ENCODE measurements at places on chromosomes 6 and 20.

- H3K27me3 ChIP-seq: no peaks in the 10 kb centered on the region
- no peak for DNase-seq
- H3K36me3 ChIP-seq: no peaks in the 10 kb centered on the region
- no peak overlapping the region for H3K27ac ChIP-seq
- H3K4me1 ChIP-seq: no peaks in the 10 kb centered on the region
Measured at GRCh38 chr6:61751986-61752385, 534.0 kb downstream of the KHDRBS2 start.

GRCh38 chr6:140009286-140009685, 634.8 kb upstream of the CITED2 start:
- DNase-seq: no peak
- peaks cover 5% of the 10 kb centered on the region for H3K27me3 ChIP-seq
- no peak overlapping the region for H3K27ac ChIP-seq
- peaks cover 2% of the 10 kb centered on the region for H3K4me1 ChIP-seq
- peaks cover 2% of the 10 kb centered on the region for H3K36me3 ChIP-seq

GRCh38 chr6:166559211-166559610, 27.3 kb downstream of the RAMACL start:
- H3K27me3 ChIP-seq: peaks cover 21% of the 10 kb centered on the region
- no peaks in the 10 kb centered on the region for H3K4me1 ChIP-seq
- H3K4me3 ChIP-seq: no peak overlapping the region
- no peak overlapping the region for H3K27ac ChIP-seq

- H3K27me3 ChIP-seq: peaks cover 55% of the 10 kb centered on the region
- DNase-seq: no peak
- H3K4me3 ChIP-seq: peak overlapping the region; percentile 96
- no peak overlapping the region for H3K27ac ChIP-seq
Measured at GRCh38 chr6:56953597-56954402, 1.1 kb upstream of the BEND6 start.

- H3K27me3 ChIP-seq: no peaks in the 10 kb centered on the region
- DNase-seq: no peak
- H3K36me3 ChIP-seq: no peaks in the 10 kb centered on the region
- no peak overlapping the region for H3K4me3 ChIP-seq
- no peak overlapping the region for H3K27ac ChIP-seq
Measured at GRCh38 chr6:111531185-111531584, 48.2 kb upstream of the REV3L start.

GRCh38 chr20:428658-429200, 20.6 kb downstream of the RBCK1 start:
- no peak for DNase-seq
- H3K4me3 ChIP-seq: no peak overlapping the region
- H3K4me1 ChIP-seq: peaks cover 14% of the 10 kb centered on the region
- H3K27me3 ChIP-seq: no peaks in the 10 kb centered on the region
- H3K36me3 ChIP-seq: peaks cover 4% of the 10 kb centered on the region
- H3K27ac ChIP-seq: no peak overlapping the region

- no peaks in the 10 kb centered on the region for H3K36me3 ChIP-seq
- H3K27ac ChIP-seq: peak overlapping the region; percentile 35
- DNase-seq: no peak
- H3K27me3 ChIP-seq: peaks cover 10% of the 10 kb centered on the region
- H3K4me1 ChIP-seq: peaks cover 18% of the 10 kb centered on the region
Measured at GRCh38 chr20:32609993-32610392, 24.9 kb upstream of the NOL4L start.

DNA sequence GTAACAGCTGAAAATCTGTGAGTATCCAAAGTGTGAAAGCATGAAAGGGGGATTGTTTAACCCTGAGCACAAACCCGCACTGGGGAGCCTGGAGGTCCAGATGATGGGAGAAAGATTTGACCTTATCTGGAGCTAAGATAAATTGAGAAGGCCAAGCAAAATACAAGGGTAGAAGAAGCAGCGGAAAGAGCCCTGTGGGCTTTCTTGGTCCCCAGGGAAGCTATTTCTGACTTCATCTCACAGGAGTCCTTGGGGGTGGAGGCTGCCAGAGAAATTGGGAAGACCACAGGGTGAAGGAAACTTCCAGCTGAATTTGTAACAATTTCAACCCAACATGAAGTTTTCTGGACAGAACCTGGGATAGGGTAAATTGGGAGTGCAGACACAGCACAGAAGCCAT, 476.9 kb downstream of the MMUT start:
- peaks cover 3% of the 10 kb centered on the region for H3K36me3 ChIP-seq
- H3K4me3 ChIP-seq: no peak overlapping the region
- no peaks in the 10 kb centered on the region for H3K4me1 ChIP-seq

GRCh38 chr6:55964136-55964535, 88.7 kb upstream of the BMP5 start:
- H3K4me3 ChIP-seq: no peak overlapping the region
- no peak for DNase-seq
- no peak overlapping the region for H3K27ac ChIP-seq
- H3K4me1 ChIP-seq: no peaks in the 10 kb centered on the region
- H3K27me3 ChIP-seq: no peaks in the 10 kb centered on the region

DNA sequence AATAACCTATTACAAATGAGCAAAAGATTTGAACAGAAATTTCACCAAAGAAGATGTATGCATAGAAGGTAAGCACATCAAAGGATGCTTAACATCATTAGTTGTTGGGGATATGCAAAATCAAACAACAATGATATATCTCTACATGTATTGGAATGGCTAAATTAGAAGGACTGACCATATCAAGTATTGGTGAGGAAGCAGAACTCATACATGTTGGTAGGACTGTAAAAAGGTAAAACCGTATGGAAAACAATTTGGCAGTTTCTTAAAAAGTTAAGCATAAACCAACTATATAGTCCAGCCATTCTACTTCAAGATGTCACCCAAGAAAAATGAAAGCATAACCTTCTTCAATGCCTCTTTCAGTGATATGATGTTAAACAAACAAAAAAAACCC, 114.0 kb downstream of the MYB start:
- no peak for DNase-seq
- H3K36me3 ChIP-seq: peaks cover 3% of the 10 kb centered on the region
- no peak overlapping the region for H3K4me3 ChIP-seq

GRCh38 chr6:164034602-164035140, 620.2 kb downstream of the QKI start:
- H3K27me3 ChIP-seq: peaks cover 9% of the 10 kb centered on the region
- DNase-seq: no peak
- H3K27ac ChIP-seq: no peak overlapping the region
- H3K4me1 ChIP-seq: no peaks in the 10 kb centered on the region
- H3K36me3 ChIP-seq: no peaks in the 10 kb centered on the region
- H3K4me3 ChIP-seq: no peak overlapping the region

DNA sequence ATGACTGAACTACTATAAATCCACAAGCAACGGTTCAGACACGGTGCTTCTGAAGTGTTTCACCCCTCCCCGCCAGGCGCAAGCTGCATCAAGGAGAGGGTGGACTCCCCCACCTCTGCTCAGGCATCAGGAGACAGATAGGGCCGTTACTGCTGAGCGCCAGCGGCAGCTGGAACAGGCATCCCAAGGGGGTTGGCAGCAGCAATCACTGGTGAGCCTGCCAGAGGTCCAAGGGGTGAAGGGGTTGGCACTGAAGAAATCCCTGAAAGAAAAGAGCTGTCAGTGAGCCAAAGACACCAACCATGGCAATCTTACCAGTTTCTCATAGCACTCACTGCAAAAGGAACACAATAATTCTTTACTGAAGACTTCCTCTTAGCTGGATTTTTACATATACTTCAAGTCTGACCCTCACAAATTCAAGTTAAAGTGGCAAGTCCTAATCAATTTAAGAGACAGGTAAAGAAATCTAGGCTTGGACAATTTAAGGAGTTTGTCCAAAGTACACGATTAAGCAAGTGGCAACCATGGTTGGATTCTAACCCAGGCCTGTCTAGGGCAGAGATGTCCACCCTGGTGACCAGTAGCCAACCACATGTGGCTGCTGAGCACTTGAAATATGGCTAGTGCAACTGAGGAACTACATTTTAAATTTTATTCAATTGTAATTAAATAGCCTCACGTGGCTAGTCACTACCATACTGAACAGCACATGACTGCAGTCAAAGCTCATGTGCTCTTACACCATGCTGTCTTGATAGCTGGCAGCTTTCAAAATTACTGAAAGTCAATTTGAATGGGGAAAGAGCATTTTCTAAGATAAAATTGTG, 21.7 kb upstream of the TBC1D20 start:
- H3K27ac ChIP-seq: peak overlapping the region; percentile 4
- peaks cover 6% of the 10 kb centered on the region for H3K36me3 ChIP-seq
- DNase-seq: no peak
- H3K4me3 ChIP-seq: no peak overlapping the region
- H3K27me3 ChIP-seq: no peaks in the 10 kb centered on the region

DNA sequence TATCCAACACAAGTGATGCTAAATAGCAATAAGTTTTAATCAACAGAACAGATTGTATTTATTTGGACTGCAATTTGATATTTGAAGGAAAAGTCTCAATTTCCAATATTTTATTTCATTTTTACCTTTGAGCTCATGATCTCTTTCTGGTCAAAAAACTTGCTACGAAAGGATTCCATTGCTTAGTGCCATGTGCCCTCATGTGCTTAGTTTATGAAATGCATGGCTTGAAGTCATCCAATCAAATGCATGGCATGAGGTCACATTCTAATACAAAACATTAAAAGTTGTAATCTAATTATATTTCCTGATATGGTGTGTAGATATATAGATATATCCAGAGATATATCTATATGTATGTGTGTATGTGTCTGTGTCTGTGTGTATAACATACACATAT, 321.2 kb upstream of the ADGRB3 start:
- no peaks in the 10 kb centered on the region for H3K36me3 ChIP-seq
- DNase-seq: no peak
- H3K4me3 ChIP-seq: no peak overlapping the region
- H3K4me1 ChIP-seq: no peaks in the 10 kb centered on the region

DNA sequence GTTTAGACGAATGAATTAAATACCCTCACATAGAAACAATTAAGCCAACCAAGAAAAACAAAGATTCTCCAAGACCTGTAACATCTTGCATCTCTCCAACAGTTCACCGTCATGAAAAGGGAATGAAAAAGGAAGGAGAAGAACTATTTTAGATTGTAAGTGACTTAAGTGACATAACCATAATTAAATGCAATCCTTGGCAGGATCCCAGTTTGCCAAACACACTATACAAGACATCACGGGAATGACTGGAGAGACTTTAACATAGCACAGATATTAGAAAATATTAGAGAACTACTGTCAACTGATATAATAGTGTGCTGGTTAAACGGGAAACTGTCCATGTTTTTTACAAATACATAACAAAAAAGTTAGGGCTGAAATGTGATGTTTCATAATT, 22.2 kb downstream of the EPB41L2 start:
- no peak overlapping the region for H3K4me3 ChIP-seq
- no peaks in the 10 kb centered on the region for H3K36me3 ChIP-seq
- DNase-seq: no peak
- H3K27me3 ChIP-seq: no peaks in the 10 kb centered on the region

- no peak for DNase-seq
- H3K36me3 ChIP-seq: no peaks in the 10 kb centered on the region
- H3K4me3 ChIP-seq: no peak overlapping the region
- no peaks in the 10 kb centered on the region for H3K4me1 ChIP-seq
- no peak overlapping the region for H3K27ac ChIP-seq
Measured at GRCh38 chr6:90860822-90861601, 274.1 kb upstream of the MAP3K7 start.

DNA sequence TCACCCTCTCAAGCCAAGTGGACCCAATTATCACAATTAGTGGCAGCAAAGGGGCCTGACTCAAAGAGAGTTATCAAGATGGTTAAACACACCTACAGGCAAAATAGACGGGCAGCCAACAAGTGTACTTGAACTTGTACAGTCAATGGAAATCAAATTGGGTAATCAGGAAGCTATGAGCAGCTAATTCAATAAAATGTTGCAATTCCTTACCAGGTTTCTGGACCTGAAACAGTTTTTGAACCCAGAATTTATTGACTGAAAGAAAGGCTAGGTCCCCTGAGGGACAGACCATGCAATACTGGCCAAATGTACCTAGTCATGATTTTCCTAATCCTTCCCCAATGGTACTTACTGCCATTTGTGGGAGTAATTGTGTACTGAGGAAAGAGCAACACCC, 679.8 kb downstream of the EPM2A start:
- H3K4me3 ChIP-seq: no peak overlapping the region
- no peak overlapping the region for H3K27ac ChIP-seq
- DNase-seq: no peak
- H3K36me3 ChIP-seq: no peaks in the 10 kb centered on the region

DNA sequence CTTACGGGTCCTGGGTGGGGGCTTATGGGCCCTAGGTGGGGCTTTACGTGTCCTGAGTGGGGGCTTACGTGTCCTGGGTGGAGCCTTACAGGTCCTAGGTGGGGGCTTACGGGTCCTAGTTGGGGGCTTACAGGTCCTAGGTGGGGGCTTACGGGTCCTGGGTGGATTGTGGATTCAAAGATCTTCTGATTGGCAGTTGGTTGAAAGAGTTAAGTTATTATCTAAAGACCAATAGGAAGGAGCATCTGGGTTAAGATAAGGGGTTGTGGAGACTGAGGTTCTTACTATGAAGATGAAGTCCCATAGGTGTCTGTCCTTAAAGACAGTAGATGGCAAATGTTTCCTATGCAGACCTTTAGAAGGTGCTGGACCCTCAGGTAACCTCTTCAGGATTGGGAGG, 8.4 kb upstream of the BIRC7 start:
- H3K36me3 ChIP-seq: no peaks in the 10 kb centered on the region
- H3K4me3 ChIP-seq: no peak overlapping the region
- no peak for DNase-seq
- H3K4me1 ChIP-seq: peaks cover 3% of the 10 kb centered on the region
- no peak overlapping the region for H3K27ac ChIP-seq

DNA sequence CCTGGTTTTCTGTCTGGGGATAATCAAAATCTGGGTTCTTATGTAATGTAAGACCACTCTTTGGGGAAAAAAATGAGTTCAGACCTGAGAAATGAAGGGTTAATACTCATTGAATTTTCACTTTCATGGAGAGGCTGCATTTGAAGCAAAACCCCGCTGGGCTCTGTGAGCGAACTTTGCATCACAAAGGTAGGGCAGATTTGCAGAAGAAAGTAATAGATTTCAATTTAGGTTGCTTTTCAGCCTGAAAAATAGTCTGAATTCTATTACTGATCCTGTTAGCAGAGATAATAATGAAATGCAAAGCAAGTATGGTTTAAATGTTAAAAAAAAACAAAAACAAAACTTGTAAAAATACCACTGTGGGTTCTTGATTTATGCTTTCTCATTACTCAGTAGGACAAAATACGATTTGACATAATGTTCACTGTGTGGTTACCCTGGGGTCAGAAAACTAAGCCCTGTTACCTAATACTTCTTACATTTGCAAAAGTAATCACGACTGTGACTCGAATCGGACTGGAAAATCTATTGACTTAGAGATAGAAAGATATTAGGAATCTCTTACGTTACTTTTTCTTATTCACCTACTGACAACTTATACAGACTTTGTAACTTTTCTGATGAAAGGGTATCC, 72.2 kb downstream of the UST start:
- peaks cover 1% of the 10 kb centered on the region for H3K36me3 ChIP-seq
- peaks cover 22% of the 10 kb centered on the region for H3K4me1 ChIP-seq
- DNase-seq: no peak
- H3K4me3 ChIP-seq: no peak overlapping the region

DNA sequence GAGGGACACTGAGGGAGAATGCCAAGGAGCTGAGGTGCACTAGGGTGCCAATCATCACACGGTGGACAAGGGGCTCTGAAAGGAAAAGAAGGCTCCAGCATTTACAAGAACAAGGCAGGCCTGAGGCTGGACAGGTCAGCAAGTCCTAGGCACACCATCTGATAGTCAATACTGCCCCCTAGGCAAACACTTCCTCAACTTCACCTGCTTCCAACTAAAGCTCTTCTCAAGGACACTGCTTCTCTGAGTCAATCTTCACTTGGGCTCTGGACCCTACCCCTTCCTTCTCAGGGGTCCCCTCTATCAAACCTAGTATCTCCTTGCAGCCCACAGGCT, 37.7 kb upstream of the SLC4A11 start:
- H3K27me3 ChIP-seq: no peaks in the 10 kb centered on the region
- H3K27ac ChIP-seq: no peak overlapping the region
- no peak for DNase-seq
- peaks cover 13% of the 10 kb centered on the region for H3K36me3 ChIP-seq
- peaks cover 3% of the 10 kb centered on the region for H3K4me1 ChIP-seq

Measured in T-helper 17 cell (primary cell).